ENCODE measurements at places on chromosomes 5 and 9.

GRCh38 chr5:158701007-158701391 is 398.7 kb downstream of the EBF1 start:
- DNase-seq = no peak

- peak; percentile 66 for DNase-seq
Observed at GRCh38 chr9:19154135-19154612, 26.9 kb upstream of the PLIN2 start.

DNA sequence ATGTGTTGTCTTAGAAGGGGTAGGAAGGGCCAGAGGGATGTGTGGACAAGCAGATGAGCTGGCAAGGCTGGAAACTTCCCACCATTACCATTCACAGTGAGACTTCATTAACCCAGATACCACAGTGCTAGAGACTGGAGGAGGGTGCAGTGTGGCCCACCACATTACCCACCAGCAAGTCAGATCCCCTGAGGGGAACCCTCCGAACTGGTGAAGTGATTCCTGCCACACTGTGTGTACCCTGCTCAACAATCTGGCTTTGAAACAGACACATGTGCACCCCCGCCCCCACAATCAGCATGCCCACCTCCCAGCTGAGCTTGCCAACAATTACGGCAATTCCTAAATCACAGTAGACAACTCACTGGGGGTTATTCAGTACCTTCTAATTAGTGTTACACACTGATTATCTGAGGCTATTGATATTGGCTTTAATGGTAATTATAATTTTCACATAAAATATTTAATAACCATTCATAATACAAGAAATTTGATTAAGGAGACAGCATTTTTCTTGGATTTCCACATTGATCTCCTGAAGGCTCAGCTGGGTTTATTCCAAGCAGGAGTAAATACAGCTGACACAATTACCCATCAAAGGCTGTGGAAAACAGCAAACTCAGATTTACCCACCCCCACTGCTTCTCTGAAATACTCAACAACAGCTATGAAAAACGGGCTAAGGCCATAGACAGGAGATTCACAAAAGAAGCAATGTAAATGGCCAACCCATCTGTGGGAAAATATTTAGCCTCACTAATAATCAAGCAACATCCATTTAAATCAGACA is 169.3 kb upstream of the FSTL4 start:
- DNase-seq = no peak

DNA sequence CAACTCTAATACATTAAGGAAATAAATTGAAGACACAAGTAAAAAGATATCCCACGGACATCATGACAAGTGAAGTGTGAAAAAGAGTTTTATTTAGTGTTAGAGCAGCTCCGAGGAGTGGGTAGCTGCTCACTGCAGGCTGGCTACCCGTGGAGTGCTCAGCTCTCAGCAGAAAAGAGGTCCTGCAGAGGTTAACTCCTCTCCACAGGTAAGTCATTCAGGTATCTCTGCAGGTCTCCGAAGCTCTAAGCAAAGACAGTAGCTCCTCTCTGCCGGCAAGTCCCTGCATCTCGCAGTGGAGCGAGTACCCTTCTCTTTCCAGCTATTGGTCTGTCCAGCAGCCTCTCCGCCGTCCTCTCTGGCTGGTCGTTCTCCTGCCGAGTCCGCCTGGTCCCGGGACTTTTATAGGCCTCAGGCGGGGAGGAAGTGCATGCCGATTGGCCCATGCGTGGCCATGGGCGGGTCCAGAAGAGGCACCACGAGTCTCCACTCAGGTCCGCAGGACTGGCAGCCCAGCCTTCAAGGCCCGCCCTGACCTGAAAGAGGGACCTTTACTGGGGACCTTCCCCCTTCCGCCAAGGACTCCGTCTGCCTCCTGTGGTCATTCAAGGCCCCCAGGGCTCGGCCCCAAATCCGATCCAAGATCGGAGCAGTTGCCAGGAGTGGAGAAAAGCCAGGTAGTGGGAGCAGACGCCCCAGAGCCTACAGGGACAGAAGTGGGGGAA is 29.9 kb downstream of the BTNL9 start:
- DNase-seq = no peak

- DNase-seq = no peak
Observed at GRCh38 chr5:122366501-122366900, 54.5 kb downstream of the SNCAIP start.

DNA sequence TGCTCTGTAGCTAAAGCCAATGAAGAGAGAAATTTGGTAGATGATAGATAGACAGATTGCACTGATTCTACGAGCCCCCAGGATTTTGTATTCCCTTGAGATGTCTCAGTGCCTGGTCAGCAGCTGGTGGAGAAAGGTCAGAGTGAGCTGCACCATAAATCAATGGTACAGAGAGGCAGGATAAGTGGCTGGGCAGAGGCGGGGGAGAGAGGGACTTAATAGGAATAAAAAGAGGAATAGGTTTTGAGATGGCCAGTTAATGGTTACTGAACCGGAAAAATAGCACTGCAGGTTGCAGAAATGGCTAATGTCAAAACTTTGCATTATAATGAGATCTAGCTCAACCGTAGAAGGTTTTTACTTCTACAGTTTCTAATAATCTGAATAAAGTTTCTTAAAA is 47.9 kb upstream of the SLC12A2 start:
- no peak for DNase-seq

- DNase-seq = peak; percentile 72
Observed at GRCh38 chr9:83707518-83707767, 315 bp downstream of the UBQLN1 start.

GRCh38 chr5:134948911-134949310 is 18.8 kb upstream of the CATSPER3 start:
- DNase-seq = peak; percentile 31

DNA sequence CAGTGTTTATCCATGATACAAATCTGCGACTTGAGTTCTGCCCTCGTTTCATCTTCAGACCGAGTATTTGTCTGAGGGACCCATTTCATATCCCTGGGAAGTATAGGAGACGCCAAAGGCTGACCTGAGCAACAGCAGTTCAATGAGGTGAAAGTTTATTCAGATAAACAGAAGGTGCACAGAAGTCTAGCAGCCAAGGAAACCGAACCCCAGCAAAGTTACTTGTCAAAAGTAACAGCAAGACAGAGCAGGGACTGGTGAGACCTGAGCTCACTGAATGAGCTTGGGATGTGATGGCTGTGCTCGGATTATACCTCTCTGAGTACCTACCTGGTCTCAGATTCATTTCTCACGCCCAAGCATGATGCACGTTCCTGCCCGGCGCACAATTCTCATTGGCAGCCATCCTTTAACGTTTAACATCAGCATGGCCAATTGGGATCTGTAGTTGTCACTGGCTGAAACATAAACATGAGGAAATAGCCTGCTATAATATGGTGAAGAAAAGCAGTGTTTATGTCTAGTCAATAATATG is 599 bp downstream of the LYRM7 start:
- DNase-seq = no peak

- DNase-seq = no peak
Observed at GRCh38 chr9:91029650-91030361, 228.2 kb downstream of the SYK start.

GRCh38 chr5:123708074-123708806 is 196.3 kb downstream of the CSNK1G3 start:
- DNase-seq = peak; percentile 93

DNA sequence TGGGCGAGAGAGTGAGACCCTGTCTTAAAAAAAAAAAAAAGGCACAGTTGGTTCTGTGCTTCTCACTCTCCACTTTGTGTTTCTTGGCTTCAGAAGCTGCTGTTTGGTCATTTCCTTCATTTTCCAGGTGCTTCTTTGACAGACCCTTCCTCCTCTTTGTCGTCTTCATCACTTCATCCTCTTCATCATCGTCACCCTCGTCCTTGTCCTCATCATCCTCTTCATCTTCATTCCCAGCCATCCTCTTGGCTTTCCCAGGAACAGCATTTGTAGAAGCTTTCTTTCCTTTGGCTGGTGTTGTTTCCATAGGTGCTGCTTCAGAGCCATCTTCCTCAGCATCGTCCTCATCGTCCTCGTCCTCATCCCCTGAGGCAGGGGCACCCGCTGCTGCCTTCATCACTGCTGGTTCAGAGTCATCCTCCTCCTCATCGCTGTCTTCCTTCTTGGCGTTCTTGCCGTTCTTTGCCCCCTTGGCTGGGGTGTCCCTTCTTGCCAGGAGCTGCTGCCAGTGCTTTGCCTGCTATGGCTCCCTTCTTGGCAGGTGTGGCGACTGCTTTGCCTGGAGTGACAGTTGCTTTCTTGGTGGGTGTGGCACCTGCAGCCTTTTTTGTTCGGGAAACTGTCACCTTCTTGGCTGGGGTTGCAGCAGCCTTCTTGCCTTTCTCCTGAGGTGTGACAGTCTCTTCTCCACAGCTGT is 7.1 kb downstream of the RABL6 start:
- DNase-seq = no peak

- no peak for DNase-seq
Observed at GRCh38 chr5:39197556-39197955, 21.8 kb downstream of the FYB1 start.

DNA sequence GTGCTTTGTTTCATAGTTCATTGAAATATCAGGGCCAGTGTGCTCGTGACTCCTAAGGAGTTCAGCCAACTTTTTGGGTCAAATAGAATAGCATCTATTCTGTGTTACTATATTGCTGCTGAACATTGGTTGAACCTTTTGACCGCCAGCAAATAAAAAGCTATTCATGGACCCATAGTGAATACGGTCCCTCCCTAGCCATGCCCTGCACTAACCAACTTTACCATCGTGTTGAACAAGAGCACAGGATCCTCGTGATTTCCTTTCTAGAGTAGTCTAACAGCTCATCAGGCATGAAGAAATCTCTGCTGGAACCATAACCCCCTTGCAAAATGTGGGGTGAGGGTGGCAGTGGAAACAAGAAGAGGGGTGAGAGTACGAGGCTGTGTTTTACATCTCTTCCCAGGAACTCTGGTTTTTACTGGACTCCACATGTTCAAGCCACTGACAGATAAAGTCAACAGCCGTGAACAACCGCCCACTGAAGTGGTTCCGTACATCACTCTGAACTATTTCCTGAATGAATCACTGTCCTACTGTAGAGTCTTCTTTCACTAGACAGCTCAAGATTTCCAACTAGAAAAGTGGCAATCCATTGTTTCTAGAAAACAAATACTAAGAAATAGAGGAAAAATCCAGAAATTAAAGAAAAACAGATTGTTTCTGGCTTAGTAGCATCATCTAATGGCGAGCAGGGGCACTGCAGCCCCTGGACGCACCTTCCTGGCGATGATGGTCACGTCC is 70.1 kb upstream of the SPATA31E1 start:
- DNase-seq = peak; percentile 61

DNA sequence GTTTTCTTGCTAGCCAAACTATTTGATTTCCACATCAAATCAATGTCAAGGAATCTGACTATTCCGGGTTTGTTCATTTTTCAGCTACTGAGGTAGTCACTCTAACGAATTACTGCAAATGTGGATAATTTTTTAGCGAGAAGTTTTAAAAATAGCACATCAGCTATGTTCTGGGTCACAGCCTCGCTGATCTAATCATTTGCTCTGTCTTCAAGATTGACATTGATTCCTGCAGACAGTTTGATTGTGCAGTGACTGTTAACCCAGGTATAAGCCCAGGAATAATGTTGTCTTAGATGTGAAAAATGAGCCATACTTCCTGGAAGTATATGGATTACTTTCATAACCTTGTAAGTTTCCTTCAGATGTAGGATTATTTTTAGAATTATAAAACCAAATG is 175.1 kb downstream of the BAAT start:
- no peak for DNase-seq

DNA sequence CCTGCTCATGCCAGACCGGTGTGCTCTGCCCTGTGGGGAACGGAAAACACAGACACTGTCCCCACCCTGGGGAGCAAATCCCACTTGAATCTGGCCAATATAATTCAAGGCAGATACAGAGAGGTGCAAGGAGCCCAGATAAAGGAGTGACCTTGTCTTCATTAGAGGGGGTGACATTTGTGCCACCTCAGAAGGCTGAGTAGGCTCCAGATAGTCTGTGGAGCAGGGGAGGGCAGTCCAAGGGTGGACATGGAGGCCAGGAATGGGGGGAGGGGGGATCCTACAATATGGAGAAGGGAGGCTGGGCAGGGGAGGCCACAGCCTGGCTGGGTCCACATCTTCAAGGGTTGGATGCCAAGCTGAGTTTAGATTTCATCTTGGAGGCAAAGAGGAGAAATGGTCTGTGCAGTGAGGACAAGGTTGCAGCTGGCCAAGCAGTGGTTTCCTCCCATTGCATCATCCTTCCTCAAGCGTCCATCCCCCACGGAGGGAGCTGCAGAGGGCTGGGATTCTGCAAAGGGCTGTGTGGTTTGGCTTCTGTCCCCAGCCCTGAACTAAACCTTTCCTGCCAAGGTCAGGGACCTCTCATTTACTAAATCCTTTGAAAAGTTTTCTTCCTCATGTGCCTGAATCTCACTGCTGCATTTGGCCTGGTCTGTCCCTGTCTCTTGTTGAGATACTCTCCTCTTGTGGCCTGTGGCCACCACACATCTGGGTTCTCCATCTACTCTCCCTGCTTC is 60.1 kb downstream of the GALNT12 start:
- DNase-seq = peak; percentile 99

DNA sequence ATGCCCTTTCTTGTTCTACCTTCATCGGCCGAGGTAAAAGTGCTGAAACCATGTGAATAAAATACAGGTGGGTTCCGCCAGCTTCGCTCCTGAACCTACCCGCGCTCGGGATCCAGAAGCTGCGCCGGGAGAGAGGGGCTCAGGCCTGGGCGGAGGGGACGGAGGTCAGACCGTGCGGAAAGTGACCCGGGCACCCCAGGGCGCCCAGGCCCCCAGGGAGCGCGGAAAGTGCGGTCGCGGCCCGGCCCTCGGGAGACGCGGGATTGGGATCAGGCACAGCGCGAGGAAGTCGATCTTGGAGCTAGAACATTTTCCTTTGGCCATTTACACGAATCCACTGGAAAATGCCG is 329 bp downstream of the SYK start:
- DNase-seq = no peak

- no peak for DNase-seq
Observed at GRCh38 chr5:122847687-122848081, 2.3 kb downstream of the SNX24 start.

GRCh38 chr9:111700776-111701175 is 39.4 kb downstream of the GNG10 start:
- DNase-seq = no peak

DNA sequence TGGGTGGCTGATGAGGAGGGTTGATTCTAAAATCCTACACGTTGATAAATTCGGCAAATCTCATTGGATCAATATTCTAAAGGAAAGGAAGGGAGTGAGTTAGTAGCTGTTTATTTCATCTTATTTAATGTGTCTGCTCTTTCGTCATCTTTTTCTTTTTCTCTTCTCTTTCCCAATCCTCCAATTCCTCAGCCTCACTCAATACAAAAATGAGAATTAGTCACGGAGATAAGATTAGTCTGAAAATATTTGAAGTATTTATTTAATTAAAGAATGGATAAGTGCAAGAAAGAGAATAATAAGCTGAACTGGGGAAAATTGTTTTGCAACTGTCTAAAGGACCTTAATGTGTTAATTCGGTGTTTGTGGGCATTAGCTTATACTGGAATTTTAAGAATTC is 1095.1 kb downstream of the DTWD2 start:
- no peak for DNase-seq

Data from RPMI7951 (cell line).